ENCODE measurements at places on chromosomes 6 and 20.

GRCh38 chr6:149224399-149224798, 93.1 kb upstream of the TAB2 start:
- DNase-seq, result no peak

- DNase-seq, result no peak
Observed at GRCh38 chr6:166423781-166424180, 41.0 kb upstream of the MPC1 start.

DNA sequence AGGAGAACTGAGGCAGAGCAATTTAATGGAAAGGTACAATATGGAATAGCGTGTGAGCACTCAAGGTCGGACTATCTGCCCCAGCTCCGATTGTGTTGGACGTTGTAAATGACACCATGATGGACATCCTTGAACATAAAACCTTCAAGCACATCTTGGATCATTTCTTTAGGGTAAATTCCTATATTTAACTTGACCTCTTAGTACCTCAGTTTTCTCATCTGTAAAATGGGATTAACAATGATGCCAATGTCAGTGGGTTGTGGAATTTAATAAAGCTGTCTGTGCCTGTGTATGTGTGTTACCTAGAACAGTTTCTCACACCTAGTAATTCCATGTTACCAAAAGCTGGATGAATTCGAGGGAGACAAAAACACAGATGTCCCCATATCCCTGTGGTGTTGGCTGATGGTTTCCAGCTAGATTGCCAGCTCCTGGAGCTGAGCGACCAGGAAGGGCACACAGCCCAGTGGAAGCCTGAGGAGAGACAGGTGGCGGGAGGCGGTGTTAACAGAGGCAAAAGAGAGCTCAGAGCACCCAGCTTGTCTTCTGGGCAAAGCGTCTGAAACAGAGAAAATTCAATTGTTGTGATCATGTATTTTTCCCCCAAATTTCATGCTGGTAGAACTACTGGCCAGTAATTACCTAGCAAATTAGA, 32.6 kb downstream of the MDFI start:
- no peak for DNase-seq

- no peak for DNase-seq
Observed at GRCh38 chr6:34645627-34646026, 50.9 kb downstream of the ILRUN start.

DNA sequence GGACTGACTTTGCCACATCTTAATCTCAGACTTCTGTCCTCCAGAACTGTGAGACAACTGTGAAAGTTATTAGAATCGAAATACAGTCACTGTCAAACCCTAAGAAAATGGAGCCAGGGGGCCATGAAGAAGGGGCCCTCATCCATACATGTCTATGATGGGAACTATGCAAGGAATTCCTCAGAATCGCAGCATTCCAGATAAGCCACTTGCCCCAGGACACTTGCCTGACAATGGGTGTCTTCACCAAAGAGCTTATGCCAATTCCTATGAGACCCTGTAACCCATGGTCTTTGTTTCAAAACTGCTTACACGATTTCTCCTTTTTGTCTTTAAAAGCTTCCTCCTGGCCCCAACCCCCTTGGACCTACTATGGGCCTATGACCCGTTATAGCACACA, 90.4 kb upstream of the FOXP4 start:
- DNase-seq, result no peak

DNA sequence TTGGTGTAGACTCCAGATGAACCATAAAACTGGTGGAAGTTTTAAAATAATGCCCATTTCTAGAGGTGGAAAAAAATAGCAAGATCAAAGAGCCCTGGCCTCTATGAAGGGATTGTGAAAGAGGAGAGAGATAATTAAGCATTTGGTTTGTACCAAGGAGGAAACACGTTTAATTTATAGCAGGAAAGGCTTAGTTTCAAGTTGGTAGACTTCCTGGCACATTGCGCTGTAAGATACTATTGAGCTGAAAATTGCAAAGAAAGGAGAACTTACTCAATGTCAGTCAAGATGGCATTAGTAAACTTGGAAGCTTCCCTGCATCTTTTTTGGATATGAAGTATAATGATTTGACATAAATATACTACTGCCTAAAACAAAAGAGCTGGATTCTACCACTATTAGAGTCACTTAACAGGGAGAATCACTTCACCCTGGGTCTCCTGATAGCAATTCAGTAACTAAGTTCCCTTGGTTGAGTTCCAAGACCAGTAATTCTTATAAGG, 24.4 kb downstream of the MARCKS start:
- no peak for DNase-seq

GRCh38 chr6:156686301-156686994, 90.7 kb upstream of the ARID1B start:
- DNase-seq, result peak; percentile 38

- DNase-seq, result no peak
Observed at GRCh38 chr6:39653612-39654011, 71.6 kb downstream of the KIF6 start.
